Stimulated activated CD4-positive, alpha-beta T cell treated with anti-CD3 and anti-CD28 coated beads, Interleukin-12 subunit alpha, Interleukin-12 subunit beta, amount 100 ng/mL, for 48 hours (primary cell): ENCODE measurements at places on chromosomes 4 and X.

- no peak for DNase-seq
Observed at GRCh38 chr4:53840643-53841042, 223.8 kb downstream of the CHIC2 start.

- DNase-seq: no peak
Observed at GRCh38 chr4:134546279-134546678, 344.7 kb upstream of the PABPC4L start.

GRCh38 chr4:38688676-38689355 is 24.8 kb downstream of the KLF3 start:
- DNase-seq: no peak

GRCh38 chr4:137678796-137679195 is 146.5 kb upstream of the PCDH18 start:
- no peak for DNase-seq

GRCh38 chrX:21711129-21711847 is 46.6 kb downstream of the SMPX start:
- DNase-seq: no peak

- DNase-seq: no peak
Observed at GRCh38 chrX:106510713-106511403, 100.9 kb upstream of the RADX start.

DNA sequence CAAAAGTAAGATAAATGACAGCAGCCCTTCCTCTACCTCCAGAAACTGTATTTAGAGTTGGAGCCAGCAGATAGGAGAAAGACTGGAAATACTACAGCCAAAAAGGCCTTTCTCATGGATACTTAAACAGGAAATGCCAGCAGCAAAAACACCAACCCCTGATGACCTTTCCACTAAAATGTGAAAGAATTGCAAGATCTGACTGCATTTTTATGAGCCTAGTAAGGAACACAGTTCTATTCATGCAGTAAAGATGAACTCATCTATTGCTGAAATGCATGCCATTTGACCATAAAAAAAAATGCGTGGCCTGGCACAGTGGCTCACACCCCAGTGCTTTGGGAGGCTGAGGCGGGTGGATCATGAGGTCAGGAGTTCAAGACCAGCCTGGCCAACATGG is 19.9 kb downstream of the ABCG2 start:
- no peak for DNase-seq

GRCh38 chr4:117137145-117137544 is 51.8 kb upstream of the TRAM1L1 start:
- no peak for DNase-seq

DNA sequence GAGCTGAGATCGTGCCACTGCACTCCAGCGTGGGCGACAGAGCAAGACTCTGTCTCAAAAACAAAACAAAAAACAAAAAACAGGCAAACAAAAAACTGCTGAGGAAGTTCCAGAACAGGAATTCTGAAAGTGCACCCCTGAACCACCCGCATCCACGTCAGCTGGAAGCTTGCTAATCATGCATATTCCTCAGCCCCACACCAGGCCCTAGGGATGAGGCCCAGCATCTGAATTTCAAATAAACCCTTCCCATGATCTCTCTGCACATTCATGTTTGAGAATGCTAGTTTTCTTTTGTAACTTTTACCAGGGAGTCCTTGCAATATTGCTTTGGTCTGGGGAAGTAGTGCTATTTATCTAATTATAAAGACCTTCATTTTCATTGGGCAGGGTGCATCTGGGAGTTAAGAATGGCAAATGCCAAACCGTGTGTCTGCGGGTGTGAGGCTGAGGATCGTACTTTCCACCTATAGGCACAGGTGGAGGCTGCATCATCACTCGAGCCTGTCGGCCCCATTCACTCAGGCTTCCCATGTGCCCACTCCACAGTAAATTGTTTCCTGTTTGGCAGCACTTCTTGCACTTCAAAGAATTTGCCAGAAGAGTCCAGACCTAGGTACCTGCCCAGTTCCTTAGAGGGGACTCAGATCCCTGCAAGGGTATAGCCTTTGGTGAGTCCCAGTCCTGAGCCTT is 23.6 kb downstream of the CCKAR start:
- no peak for DNase-seq

GRCh38 chrX:15215366-15215765 is 54.5 kb downstream of the ASB9 start:
- DNase-seq: no peak

DNA sequence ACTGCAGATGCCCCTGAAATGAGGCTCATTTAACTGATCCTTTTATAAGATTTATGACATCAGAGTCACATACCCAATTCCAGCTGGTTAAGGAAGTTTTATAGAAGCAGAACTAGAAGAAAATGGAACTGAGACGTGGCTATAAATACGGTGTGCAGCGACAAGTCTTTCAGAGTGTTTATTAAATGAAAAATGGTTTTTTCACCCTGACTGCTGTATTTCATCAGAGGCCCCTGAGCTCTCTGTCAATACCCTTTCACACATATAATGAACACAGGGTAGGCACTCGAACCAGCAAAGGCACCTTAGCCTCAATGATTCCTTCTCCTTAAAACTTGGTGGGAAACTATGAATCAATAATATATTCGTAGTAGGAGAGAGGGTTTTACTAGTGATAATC is 380.8 kb upstream of the ANXA10 start:
- DNase-seq: no peak

DNA sequence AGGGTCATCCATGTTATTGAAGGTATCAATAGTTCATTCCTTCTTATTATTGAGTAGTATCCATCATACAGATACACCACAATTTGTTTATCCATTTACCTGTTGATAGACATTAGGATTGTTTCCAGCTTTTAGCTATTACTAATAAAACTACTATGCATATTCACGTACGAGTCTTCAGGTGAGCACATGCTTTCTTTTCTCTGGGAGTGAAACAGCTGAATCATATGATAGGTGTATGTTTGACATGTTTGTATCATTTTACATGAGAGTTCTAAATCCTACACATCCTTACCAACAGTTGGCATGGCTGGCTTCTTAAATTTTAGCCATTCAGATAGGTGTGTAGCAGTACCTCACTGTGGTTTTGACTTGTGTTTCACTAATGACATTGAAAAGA is 556.6 kb upstream of the DIPK2B start:
- no peak for DNase-seq

DNA sequence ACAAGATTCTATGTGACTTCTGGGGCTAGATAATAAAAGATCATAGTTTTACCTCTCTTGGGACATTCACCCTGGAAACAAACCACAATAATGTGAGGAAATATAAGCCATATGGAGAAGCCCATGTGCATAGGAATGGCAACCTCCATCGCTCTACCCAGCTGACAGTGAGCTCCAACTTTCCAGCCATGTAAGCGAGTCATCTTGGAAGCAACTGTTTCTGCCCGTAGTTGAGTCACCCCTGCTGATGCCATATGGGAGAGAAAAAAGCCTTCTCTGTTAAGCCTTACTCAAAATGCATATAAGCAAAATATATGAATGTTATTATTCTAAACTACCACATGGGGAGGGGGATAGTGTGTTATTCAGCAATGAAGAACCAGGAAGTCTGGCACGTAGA is 31.4 kb upstream of the RELL1 start:
- no peak for DNase-seq

GRCh38 chr4:113950207-113950606 is 29.2 kb downstream of the ARSJ start:
- no peak for DNase-seq

- no peak for DNase-seq
Observed at GRCh38 chr4:137389911-137390520, 142.3 kb downstream of the PCDH18 start.

GRCh38 chrX:39518476-39519029 is 579.2 kb downstream of the BCOR start:
- DNase-seq: no peak

- DNase-seq: no peak
Observed at GRCh38 chrX:139909712-139910111, 23.1 kb downstream of the ATP11C start.

GRCh38 chrX:21781525-21781924 is 23.6 kb upstream of the SMPX start:
- DNase-seq: no peak

DNA sequence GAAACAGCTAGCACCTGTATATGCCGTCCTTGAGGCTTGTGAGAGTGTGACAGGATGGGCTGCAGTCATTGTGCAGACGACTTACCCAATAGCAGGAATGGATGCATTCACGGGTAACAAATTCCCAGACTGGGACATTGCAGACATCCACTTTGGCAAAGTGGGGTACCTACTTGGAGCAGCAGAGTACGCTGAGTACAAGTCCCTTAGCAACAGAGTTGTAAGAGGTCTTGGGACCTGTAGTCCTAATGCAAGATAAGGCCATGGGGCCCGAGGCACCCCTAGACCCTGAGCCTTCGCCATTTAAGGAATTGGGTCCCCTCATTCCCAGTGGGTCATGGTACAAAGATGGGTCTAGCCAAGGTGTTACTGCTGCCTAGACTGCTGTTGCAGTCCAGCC is 55.4 kb upstream of the CCDC149 start:
- no peak for DNase-seq

DNA sequence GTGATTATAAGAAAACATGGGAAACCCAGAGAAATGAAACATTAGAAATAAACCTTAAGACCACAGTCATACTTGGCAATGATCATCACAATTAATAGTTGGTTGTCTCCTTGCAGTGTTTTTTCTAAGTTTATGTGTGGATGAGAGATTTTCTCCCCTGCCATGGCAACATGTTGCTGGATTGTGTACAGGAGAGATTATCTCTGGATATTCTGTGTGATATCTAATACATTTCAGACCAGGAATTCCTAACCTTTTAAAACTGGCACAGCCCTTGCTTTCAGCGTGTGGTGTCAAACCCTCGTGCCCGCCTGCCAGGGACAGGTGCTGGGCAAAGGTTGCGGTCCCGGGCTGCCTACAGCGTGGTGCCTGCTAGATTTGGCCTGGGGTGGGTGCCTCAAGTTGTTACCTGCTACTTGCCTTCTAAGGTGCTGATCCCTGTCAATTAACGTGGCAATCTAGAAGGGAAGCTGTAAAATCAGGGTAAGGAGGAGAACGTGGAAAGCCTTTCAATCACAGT is 100.5 kb downstream of the TMEM131L start:
- no peak for DNase-seq

GRCh38 chr4:127782275-127783025 is at the start of gene HSPA4L:
TSS of gene HSPA4L (plus strand) at chr4:127782322. CDS start at chr4:127782551, 229 bp downstream.
- peak; percentile 40 for DNase-seq

DNA sequence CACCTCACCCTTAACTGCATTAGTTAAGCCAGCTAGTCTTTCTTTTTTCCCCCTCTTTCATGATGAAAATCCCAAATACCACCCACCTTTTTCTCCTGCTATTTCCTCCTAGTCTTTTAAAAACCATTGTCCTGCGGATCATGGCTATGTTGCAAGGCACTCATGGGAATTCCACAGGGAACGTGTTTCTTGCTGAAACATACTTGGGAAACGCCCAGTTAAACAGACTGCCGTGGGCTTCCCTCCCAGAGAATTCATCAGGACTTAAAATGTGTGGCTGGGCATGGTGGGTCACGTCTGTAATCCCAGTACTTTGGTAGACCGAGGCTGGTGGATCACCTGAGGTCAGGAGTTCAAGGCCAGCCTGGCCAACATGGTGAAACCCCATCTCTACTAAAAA is 32.2 kb downstream of the XG start:
- DNase-seq: no peak

- DNase-seq: no peak
Observed at GRCh38 chrX:45972636-45973035, 572.6 kb downstream of the ZNF674 start.

- DNase-seq: no peak
Observed at GRCh38 chr4:110527156-110527555, 51.2 kb downstream of the ENPEP start.

- no peak for DNase-seq
Observed at GRCh38 chr4:16627999-16628398, 270.4 kb downstream of the LDB2 start.

DNA sequence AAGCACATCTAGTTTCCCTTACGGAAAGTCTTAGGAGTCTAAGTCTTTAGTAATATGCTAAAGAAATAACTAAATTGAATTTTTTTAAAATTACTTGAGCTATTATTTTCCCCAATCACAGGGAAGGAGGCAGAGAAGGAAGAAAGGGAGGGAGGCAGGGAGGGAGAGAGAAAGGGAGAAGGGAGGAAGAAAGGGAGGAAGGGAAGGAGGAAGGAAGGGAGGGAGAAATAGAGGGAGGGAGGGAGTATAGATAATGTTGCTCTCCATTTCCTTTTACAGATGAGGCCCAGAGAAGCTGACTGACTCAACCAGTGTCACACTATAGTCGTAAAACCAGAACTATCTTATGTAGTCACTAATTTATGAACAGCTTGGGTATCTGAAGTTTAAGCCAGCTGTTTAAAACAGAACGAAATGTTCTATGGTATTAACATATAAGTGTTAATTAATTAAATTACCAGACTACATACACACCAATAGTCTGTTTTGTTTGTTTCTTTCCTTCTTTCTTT is 14.6 kb downstream of the SH3RF1 start:
- DNase-seq: no peak

DNA sequence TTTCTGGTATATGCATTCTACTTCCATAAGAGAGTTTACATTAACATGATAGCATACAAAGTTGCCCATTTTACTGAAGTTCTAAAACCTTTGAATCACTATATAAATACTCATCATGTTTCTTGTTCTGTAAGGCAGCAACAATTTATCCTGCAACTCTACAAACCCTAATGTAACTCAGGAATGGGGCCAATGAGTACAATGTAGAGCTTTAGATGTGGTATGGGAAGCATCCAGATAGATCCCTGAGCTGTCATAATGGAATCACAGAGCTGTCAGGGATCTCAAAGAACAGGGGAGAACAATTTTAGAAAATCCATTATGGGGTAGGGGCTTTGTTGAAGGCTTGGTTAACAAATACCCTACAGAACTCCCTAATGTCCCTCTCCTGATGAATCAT is 88.5 kb downstream of the DCUN1D4 start:
- DNase-seq: no peak

DNA sequence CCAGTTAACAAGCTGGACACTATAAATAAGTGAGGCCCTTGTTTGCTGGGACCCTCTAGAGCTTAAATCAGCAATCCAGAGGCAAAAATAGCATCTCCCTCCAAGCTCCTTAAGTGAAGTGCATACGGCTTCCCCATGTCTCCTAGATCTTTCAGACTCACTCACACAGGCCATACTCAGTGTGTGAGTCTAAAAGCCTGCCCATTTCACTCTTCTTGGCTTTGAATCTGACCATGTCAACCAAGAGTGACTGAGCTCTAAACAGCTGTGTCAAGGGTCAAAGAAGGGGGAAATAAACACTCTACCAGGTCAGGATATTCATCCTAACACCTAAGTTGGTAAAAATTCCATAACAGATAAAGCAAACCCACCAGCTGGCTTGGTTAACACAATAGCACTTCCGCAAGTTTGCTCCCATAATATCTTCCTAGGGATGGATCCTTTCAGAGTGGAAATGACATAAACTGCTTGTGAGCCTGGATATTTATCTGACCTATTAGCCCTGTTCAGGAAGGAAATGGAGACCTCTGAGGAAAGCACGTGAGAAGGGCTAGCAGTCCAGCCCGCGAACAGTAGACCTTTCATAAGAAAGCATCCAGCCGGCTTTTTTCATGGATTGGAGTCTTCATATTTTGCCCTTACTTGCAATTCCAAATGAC is 65.6 kb downstream of the MID1 start:
- DNase-seq: no peak
